Stomach (tissue), 19 donors: ENCODE measurements at places on chromosomes 6 and 20. TPM values are rescaled to one million over a fixed set of nuclear protein-coding genes. Genes with fewer than 3 reads are reported as not detected.
A peak's percentile ranks its signal among the peaks of the same experiment; 100 is the strongest.

DNA sequence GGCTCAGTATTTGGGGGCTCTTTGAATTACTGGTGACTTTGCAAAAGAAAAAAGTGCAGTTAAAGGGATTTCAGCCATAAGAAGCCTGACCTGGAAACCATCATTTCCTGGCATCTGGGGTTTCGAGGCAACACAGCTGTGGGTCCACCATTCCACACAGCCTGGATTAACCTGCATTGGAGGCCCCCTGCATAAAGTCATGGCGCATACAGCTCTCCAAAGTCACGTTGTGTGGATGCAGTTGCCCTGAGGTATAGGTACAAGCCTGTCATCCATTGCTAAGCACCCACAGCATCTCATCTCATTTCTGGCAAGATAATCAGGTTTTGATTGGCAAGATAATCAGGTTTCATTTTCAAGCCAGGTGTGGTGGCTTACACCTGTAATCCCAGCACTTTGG, 54.5 kb upstream of the TAGAP start:
- no peaks in the 10 kb centered on the region for H3K27me3 ChIP-seq
- H3K36me3 ChIP-seq = no peaks in the 10 kb centered on the region
- no peak for DNase-seq

GRCh38 chr6:75024828-75025227, 181.0 kb downstream of the COL12A1 start:
- no peak overlapping the region for H3K4me3 ChIP-seq
- no peak overlapping the region for H3K27ac ChIP-seq
- no peaks in the 10 kb centered on the region for H3K27me3 ChIP-seq

DNA sequence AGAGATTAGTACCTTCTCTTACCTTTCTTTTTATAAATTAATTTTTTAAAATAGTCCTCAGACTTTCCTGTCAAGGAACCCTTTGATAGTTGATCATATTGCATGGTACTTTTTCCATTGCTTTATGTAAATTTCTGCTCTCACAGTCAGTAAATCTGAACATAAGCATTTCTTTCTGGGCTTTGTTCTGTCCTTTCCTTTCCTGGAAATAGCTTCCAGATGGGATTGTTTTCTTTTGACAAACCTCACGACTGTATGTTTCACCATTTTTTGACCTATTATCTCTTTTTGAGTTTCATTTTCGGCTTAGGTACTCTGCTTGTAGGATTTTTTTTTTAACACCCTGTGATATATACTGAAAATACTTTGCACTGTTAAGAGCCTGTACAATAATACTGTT, 32.6 kb downstream of the UTRN start:
- no peak overlapping the region for H3K27ac ChIP-seq
- no peaks in the 10 kb centered on the region for H3K27me3 ChIP-seq
- H3K36me3 ChIP-seq = no peaks in the 10 kb centered on the region
- no peak for DNase-seq
- no peak overlapping the region for H3K4me3 ChIP-seq

DNA sequence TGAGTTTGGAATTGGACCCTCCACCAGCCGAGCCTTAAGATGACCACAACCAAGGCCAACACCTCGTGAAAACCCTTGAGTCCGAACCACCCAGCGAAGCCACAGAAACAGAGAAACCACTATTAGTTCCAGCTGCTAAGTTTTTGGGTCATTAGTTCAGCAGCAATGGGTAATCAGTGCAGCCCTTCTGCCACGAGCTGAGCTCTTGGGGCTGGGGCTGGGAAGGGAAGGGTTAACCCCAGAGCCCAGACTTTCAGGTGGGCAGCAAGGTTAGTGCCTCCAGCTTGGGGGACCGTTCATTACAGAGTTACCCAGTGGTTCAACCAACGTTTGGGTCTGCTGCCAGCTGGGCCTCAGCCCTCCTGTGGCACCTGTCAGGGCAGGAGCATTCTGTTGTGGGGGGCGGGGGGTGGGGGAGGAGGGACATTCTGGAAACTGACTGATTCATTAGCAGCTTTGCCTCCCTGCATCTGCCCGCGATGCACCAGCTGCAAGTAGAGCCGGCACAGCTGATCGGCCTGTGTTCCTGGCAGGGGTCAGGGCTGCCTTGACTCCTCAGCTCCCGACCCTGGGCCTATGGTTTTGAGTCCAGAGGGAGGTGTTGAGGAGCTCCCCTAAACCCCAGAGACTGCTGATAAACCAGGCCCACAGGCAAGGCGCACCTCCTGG, 52.7 kb downstream of the TGM2 start:
- H3K27me3 ChIP-seq = no peaks in the 10 kb centered on the region
- DNase-seq = no peak
- H3K4me1 ChIP-seq = peaks cover 22% of the 10 kb centered on the region
- no peaks in the 10 kb centered on the region for H3K36me3 ChIP-seq

DNA sequence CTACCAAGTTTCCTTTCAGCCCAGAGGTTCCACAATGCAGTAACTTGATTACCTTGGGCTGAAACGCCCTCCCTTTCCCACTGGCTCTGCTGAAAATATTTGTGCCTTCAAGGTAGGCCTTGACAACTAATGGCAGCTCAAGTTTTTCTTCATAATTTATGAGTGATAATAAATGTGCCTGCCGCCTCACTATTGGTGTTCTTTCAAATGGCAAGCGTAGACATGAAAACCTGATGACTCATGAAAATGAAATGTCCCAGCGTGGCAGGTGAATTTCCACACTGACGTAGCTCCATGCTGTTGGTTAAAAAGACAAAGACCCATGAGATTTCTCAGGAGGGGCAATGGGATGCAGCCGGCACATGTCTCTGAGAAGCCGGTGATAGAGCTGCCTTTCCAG, 107.2 kb upstream of the GGTLC1 start:
- H3K27ac ChIP-seq = no peak overlapping the region
- H3K4me3 ChIP-seq = no peak overlapping the region
- no peaks in the 10 kb centered on the region for H3K36me3 ChIP-seq
- DNase-seq = peak; percentile 36
- no peaks in the 10 kb centered on the region for H3K4me1 ChIP-seq

DNA sequence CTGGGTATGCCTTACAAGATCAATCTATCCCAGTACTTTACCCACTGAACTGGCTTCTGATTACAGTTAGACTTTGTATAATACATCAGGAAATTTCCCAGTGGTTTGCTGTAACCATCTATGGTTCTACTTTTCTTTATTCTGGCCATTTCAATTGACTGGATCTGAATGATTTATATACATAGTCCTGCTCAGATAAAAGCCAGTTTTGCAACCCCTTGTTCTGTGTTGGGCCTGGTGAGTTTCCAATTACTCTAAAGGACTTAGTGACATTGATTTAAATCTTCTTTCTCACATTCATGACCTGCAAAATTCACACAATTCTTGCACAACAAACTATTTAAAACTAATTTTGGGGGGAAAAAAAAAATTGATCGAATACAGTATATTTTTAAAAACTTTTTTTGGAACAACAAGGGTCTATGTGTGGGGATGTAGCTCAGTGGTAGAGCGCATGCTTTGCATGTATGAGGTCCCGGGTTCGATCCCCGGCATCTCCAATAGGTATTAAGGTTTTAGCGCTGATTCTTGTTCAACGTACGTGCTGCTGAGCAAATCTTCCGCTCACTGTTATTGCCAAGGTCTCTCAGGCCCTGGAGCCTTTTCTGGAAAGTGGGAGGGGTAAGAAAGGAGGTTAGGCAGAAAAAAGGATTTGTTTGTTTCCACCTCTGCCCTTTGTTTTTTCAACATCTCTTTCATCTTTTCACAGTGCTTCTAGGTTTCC, 117.5 kb downstream of the GPX5 start:
- no peaks in the 10 kb centered on the region for H3K36me3 ChIP-seq
- H3K4me1 ChIP-seq = peaks cover 4% of the 10 kb centered on the region
- DNase-seq = peak; percentile 19
- H3K27ac ChIP-seq = no peak overlapping the region
- no peak overlapping the region for H3K4me3 ChIP-seq

- no peak overlapping the region for H3K4me3 ChIP-seq
- H3K27me3 ChIP-seq = no peaks in the 10 kb centered on the region
- no peak for DNase-seq
- H3K27ac ChIP-seq = peak overlapping the region; percentile 27
- H3K4me1 ChIP-seq = peaks cover 37% of the 10 kb centered on the region
Measured at GRCh38 chr20:41507851-41508250, 110.3 kb downstream of the CHD6 start.

Gene C20orf144
- not detected for total RNA-seq
